ENCODE measurements at places on chromosomes 4 and X. TPM values are rescaled to one million over a fixed set of nuclear protein-coding genes. Genes with fewer than 3 reads are reported as not detected.
A peak's percentile ranks its signal among the peaks of the same experiment; 100 is the strongest.

GRCh38 chr4:51931461-51931860, 88.5 kb downstream of the DCUN1D4 start:
- DNase-seq, result no peak

GRCh38 chr4:56217343-56217890, 169.9 kb downstream of the AASDH start:
- DNase-seq, result no peak

DNA sequence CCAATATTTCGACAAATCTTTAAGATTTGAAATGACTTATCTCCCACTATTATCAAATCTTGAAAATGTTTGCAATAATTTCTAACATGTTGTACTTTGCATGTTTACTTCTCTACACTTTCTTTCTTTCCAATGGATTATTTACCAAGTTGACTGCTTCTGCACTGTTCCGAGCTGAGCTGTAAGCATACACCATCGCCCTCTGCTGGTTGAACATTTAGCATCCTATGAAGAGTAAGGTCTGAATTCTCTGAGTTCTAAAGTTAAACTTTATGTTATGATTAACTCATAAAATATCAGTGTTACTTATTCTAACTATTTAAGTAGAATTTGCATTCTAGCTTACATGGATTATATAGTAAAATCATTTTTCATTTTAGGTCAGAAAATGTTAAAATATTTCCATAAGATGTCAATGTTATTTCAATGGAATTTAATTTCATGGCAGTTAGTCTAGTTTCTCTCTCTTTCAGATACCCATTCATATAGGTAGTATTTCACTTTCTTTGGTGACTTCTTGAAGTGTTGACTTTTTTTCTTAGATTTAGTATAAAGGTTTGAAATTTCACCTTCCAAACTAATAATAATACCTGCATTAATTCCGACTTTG, 137.4 kb downstream of the DKK2 start:
- DNase-seq, result no peak

The DDIT4L gene
- total RNA-seq, result 8.5 TPM

DNA sequence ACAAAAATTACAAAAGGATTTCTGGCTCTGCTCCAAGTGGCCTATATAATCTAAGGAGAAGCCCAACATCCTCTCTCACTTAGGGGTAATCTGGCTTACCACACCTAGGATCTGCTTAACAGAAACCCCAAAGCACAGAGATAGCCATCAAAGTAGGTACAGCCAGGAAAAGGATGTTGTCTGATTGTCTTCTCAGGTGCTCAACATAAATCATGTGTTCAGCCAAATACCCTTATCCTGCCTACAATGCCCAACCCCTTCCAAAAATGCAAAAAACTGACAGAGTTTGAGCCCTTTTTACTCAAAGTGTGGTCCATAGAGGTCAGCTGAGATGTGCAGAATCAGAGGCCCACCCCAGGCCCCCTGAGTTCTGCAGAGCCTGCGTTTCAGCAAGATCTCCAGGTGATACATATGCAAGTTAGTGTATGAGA, 53.9 kb downstream of the PPM1K start:
- no peak for DNase-seq

DNA sequence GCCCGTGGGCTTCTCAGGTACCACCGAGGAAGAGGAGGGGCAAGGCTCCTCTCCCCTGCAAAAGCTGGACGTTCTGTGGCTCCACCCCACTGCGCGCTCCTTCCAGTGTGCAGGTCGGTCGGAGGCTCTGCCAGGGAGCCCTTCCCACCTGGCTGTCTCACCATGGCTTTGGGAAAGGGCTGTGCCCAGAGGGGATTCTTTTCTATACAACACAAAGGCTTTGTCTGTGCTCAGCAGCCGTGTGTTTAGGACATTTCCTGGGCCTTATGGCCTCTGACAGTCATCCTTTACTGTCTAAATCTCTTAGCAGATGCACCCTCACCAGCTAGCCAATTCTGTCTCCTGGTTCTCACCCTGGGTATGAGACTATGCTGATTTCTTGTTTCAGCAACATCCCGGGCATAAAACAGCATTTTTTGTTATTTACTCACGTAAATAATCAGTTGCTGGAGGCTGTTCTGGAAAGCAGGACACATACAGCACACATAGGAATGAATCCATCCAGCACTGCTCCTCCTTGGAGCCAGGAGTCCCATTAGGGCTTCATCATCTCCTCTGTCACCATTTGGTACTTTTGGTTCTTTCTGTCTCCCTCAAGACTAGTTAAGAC, 20.4 kb upstream of the ATXN3L start:
- no peak for DNase-seq

DNA sequence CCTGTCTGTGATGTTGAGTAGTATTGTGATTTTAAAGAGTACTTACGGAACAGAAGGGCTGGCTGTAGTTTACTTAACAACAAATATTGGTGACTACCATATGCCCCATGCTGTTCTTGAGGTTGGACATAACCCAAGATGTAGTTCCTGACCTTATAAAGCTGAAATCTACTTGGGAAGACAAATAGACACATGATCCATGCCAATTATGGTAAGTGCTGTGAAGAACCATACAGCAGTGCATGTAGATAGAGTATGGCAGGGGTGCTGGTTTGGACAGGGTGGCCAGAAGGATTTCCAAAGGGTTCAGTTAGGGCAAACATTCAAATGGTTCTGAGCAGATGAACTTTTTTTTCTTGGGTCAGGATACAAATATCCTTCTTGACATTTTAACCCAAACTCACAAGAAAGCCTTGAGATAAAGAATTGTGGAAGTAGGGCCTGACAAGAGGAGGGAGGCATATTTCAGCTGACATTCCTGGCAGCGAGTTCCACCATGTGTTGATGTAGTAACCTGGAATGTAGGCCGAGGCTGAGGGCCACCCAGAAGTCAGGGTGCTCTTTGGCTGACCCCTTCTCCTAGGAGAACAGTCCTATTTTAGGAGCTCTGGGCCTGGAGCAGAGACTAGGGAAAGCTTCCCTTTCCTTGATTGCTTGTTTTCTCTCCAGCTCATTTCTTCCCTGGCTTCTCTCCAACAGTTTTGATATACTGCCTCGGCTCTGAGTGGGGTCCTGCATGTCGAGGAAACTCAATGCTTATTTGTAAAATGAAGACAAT, 74.2 kb downstream of the FREM3 start:
- DNase-seq, result peak; percentile 89

DNA sequence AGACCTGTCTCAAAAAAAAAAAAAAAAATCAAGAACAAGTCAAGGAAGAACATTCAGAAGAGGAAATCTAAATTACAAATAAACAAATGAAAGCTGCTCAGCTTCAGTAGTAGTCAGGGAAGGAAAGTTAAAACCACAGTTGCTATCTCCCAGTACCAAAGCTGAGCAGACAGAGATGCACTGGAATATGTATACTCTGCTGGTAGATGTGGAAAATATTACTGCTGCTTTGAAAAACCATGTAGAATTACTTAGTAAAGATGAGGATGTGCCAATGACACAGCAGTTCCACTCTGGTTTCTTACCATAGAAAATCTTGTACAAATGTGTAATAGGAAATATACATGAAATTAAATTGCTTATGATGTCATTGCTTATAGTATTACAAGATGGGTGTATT, 25.1 kb upstream of the PRKX start:
- DNase-seq, result no peak

The PDGFRA gene
- 138 TPM for total RNA-seq

DNA sequence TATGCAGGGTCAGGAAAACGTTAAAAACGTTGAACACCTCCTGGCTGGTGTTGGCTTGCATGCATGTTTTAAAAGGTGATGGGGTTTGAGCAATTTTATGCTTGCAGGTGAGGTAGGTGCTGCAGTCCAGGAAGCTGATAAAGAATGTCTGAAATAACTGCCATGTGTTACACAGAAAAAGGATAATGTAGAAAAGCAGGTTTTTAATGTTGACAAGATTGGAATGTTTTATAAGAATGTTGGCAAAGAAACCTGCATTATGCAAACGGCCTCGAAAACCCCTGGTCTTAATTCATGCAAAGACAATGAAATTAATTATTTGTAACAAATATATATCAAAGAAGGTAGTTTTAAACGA, 723.7 kb upstream of the AGA start:
- DNase-seq, result no peak

The H2BW2 gene
- not detected for total RNA-seq

All from skin of body (tissue), 3 donors.